ENCODE measurements at places on chromosomes 12 and 14. TPM values are rescaled to one million over a fixed set of nuclear protein-coding genes. Genes with fewer than 3 reads are reported as not detected.

MGP gene
- total RNA-seq = 7.9 TPM

KRT78 gene
- 0.36 TPM for total RNA-seq

DNA sequence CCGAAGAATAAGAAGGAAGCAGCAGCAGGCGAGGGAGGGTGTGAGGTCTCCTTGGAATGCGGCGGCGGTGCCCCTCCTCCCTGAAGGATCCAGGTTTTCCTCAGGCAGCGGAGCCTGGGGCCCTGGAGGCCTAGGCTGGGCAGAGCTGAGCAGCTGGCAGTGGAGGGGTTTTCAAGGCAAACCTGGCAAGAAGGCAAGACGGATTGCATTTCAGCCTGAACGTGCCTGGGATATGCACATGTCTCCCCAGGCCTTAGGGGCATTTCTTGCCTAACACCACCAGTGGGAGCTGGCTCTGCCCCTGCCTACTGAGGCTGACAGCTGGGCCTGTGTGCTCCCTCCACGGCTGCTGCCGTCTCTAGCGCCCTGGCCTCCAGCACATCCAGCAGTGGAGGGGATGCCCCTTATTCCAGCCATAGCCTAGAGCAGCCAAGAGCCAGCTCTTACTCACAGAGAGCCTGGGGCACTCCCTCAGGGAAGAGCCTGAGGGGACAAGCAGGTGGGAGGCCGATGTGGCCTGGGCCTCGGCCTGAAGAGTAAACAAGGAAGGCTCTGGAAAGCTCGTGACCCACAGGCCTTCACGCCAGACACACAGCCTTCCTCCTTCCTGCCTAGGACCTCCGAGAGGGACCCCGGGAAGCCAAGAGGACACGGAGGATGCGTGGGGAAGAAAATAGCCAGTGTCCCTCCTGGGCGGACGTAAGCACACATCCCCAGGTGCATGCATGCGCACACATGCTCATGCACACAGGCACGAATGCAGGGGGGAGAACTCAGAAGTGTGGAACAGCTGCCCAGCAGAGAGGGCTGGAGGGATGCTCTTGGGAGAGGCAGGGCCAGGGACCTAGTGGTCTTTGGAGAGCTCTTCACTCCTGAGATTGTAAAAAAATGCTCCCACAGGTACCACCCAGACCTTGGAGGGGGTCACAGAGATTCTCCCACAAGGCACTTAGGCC, 23.0 kb upstream of the EIF2B2 start:
- peak; percentile 80 for DNase-seq

GRCh38 chr12:53298164-53298563, 1.3 kb upstream of the MYG1 start:
- DNase-seq = peak; percentile 33

DNA sequence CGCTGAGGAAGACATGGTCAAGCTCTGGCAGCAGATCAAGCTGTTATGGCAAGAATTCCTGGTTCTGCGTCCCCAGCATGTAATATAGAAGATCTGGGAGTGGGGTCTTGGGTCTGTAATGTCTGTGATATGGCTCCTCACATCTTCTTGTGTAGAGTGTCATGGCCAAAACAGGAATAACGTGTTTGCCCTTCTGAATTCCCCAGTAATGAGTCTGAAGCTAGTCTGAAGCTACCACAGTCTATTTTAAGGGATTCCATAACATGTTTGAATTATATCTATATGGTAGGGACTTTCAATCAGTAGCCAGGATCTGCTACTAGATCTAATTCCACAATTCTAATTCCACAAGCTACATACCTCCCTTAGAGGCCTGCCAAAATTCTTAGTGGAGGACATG, 31.4 kb upstream of the SOX5 start:
- DNase-seq = no peak

DNA sequence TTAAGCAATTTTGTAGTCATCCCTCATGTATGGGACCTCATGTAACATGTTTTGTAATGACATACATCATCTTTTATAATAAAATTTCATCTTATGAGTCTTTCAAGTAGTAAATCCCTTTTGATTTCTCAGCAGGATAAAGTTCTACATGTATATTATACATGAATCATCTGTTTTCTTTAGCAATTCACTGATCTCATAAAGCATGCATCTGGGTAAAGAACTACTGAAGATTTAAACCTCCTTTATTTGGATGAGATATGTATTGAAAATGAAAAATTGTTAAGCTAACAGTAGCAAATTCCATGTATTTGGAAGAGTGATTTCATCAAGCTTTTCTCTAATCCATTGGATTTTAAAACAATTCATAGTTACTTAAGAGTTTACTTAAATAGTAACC, 126.9 kb downstream of the KITLG start:
- DNase-seq = no peak

DNA sequence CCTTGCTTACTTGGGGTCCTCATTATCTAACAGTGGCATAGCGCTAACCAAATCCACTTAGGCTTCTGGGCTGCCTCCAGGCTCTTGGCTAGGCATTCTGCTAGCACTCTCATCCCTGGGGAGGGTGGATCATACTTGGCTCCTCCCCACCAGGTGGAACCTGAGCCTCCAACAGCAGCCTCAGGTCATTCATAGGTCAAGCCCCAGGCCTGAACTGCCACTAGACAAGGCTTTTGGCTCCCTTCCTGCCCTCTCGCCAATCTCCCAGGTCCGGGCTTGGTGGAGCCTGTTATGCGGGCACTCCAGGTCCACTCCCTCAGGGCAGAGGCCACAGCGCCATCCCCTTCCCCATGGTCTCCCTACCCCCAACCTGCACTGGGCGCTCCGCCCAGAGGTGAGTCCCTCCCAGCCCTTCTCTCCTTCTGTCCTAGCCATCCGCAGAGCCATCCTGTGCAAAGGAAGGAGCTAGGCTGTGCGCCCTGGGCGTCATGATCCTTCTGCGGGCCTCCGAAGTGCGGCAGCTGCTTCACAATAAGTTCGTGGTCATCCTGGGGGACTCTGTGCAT, 154.9 kb upstream of the AMIGO2 start:
- DNase-seq = no peak

- DNase-seq = no peak
Observed at GRCh38 chr14:103330536-103330935, 3.5 kb upstream of the EIF5 start.

DNA sequence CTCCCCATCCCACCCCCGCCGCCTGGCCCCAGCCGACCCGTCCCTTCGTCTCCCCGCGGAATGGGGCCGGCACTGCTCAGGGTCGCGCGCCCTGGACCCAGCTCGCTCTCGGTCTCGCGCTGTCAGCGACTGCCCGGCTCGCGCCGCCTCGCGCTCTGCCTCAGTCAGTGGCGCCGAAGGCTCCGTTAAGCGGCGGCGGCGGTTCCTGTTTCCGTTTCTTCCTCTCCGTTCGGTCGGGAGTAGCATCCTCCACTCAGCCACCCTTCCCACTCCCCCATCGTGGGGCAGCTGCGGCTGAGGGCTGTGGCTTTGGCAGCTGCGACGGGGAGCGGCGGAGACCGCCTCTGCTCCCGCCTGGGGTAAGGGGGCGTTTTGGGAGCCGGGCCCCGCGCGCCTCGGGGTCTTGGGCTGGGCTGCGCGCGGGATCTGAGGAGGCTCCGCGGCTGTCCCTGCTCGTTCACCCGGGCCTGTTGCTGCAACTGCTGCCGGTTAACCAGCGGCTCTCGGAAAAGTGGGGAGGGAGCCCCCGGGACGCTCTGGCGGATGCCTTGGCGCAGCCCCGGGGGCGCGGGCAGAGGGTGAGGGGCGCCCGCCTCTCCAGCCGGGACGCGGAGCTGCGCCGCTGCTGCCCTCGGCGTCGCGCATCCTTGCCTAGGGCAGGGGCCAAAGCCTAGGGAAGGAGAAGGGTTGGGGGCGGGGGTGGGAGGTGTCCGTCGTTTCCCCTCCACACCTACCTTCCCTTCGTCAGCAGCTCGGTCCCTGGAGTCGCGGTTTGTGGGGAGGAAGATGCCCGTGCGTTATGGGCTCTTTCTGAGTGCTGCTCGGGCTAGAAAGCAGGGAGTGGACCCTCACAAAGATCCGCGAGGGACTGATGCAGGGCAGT, 567 bp downstream of the FUT8 start:
- DNase-seq = peak; percentile 66

DNA sequence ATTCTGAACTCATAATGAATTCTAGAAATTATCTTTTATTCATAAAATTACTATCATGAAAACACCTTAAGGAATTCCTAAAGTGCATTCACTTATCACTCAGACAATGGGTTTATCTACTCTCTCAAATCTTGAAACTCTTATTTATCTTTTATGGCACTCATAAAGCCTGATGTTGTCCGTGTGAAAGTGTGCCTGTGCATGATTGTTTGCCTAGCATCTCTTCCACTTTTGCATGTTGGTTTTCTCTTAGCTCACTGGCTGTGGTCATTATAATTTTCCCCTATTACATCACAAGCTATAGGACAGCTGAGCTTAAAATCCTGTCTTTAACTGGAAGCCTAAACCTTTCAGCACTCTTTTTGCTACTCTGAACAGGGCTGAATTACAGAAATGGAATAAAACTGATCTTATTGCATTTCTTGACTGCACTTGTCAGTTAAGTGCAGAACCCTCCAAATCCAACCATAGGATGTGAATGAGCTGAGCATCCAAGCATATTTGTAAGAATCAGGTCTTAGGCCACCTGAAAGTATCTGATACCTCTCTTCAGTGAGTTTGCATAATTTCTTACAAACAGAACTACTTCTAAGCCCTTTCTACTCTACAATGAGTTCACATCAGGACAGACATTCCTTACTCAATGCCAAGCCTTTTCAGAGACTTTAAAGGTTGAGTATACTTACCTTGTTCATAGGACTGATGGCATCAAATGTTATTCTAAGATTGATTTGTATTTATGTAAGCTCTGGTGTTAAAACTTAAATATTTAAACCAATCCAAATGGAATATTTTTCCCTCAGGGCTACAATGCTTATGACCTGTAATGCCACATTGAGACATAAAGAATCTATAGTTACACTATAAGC, 221.2 kb upstream of the KITLG start:
- DNase-seq = no peak
